ENCODE measurements at places on chromosomes 4 and X.

DNA sequence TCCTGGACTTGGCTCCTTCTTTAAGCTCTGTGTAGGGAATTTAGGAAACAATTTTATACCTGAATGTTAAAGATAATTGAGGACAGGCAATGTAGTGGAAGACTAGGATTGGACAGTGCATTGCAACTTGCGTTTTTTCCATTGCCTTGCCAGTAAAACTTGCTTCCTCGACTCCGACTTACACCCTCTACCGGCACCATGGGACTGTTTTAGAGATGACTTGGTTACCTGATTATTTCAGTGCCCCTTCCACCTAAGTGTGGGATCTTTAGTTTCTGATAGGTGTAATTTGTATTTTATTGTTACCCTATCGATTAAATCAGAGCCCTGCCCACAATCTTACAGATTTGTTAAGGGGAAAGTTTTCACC lies 1.2 kb downstream of the PRPS1 start:
- DNase-seq = no peak

GRCh38 chrX:25536307-25536970 lies 520.7 kb upstream of the ARX start:
- no peak for DNase-seq

GRCh38 chrX:115410731-115411428 lies 121.4 kb downstream of the LUZP4 start:
- DNase-seq = no peak

DNA sequence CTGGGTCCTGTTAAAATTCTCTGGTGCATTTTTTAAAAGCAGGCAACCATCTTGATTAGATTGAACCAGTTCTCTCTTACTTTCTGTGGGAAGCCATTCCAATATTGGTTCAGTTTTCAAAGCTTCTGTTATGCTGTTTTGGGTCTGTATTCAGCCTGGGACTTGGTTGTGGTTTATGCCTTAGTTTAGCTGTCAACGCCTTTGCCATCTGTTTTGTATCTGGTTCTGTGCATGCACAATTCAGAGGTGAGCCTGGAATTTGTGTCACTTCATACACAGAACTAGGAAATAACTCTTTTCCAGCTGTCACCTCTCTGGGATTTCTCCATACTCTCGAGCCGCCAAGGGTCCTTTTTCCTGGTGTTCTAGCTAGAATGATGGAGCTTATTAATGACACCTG lies 46.2 kb downstream of the STAP1 start:
- no peak for DNase-seq

GRCh38 chrX:6674734-6675133 lies 139.8 kb upstream of the VCX3A start:
- no peak for DNase-seq

- no peak for DNase-seq
Measured at GRCh38 chr4:180106122-180106521, 2137.1 kb upstream of the TENM3 start.

GRCh38 chr4:138646383-138646782 lies 369.2 kb upstream of the NOCT start:
- no peak for DNase-seq

GRCh38 chr4:138110815-138111214 lies 131.3 kb downstream of the SLC7A11 start:
- DNase-seq = no peak

- DNase-seq = no peak
Measured at GRCh38 chr4:133390198-133390855, 241.2 kb downstream of the PCDH10 start.

DNA sequence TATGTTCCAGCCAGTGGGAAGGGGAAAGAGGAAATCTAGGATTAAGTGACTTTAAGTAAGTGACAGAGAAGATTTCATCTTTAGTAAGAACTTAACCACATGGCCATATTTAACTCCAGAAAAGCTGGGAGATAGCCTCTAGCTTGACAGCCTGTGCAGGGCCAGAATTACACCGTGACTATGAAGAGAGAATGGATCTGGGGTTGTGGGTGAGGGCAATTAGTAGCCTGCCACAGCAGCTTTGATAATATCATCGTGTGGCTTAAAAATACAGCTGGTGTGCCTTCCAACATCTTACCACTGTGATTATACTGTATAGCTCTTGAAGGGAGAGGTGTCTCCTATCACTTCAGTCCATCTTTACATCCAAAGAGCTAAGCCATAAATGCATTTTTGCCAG lies 57.6 kb upstream of the TBC1D9 start:
- DNase-seq = no peak

- no peak for DNase-seq
Measured at GRCh38 chr4:81974523-81974922, 399.3 kb downstream of the HNRNPD start.

GRCh38 chrX:149682956-149683947 lies 28.6 kb upstream of the MAGEA11 start:
- DNase-seq = no peak

- DNase-seq = no peak
Measured at GRCh38 chr4:52979821-52980590, 117.9 kb downstream of the RASL11B start.

GRCh38 chr4:3085948-3086670 lies 11.6 kb downstream of the HTT start:
- no peak for DNase-seq

- no peak for DNase-seq
Measured at GRCh38 chr4:139331185-139331584, 28.9 kb upstream of the NDUFC1 start.

- DNase-seq = no peak
Measured at GRCh38 chr4:117771647-117772337, 262.5 kb upstream of the NDST3 start.

- DNase-seq = no peak
Measured at GRCh38 chrX:17608888-17609287, 128.4 kb upstream of the SCML1 start.

- no peak for DNase-seq
Measured at GRCh38 chr4:88722276-88722780, 24.7 kb upstream of the NAP1L5 start.

DNA sequence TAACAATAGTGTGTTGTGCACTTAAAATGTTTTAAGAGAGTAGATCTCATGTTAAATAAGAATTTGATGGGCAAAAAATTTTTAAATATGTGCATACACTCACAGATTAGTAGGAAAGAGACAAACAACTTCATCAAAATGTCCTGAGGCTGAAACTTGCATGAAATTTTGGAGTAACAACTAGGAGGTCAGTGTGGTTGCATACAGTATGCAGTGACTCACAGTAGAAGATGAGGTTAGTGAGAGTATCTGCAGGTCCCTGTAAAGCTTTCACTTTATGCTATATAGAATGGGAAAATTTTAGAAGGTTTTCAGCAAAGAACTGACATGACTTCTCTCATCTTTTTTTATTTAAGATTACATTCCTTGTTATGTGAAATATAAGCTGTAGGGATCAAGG lies 453.1 kb upstream of the KLHL4 start:
- DNase-seq = no peak

DNA sequence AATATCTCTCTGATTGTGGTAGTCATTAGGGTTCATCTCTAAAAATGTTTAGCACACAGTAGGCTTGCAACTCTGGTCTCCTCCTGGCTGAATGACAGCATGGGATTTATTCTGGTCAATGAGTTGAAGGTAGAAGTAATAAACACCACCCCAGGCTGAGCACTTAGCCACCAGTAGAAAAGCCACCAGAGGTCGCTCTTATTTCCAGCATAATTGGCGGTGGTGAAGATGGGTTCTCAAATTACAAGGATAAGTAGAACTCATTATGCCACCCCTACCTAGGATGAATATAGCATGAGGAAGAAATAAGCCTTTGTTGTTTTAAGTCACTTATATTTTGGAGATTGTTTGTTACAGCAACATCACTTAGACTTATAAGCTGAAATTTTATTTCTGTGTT lies 302.7 kb downstream of the GPM6A start:
- no peak for DNase-seq

GRCh38 chr4:174702979-174703478 lies 126.0 kb downstream of the GLRA3 start:
- no peak for DNase-seq

GRCh38 chr4:87192145-87192919 lies 28.1 kb downstream of the KLHL8 start:
- no peak for DNase-seq

DNA sequence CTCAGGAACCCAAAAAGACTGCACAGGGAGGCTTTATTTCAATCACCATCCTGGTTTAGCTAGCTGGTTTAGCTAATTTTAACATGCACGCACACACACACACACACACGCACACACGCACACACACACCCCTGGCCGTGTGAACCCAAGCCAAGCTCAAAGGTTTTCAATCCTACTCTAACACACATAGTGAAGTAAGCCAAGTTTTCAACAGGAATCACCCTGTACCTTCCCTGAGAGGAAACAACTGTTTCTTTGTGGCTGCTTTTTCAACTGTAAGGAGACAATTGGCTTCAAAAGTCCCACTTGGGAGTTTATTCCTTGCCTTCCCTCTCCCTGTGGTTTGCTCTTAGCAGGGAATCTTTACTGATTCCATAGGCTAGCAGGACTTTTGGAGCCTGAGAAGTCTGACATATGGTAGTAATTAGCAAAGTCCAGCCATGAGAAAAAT lies 98.9 kb upstream of the BMP3 start:
- DNase-seq = no peak

GRCh38 chr4:136865526-136865925 lies 666.8 kb downstream of the PCDH18 start:
- no peak for DNase-seq

- no peak for DNase-seq
Measured at GRCh38 chr4:65007841-65008439, 598.7 kb upstream of the TECRL start.

DNA sequence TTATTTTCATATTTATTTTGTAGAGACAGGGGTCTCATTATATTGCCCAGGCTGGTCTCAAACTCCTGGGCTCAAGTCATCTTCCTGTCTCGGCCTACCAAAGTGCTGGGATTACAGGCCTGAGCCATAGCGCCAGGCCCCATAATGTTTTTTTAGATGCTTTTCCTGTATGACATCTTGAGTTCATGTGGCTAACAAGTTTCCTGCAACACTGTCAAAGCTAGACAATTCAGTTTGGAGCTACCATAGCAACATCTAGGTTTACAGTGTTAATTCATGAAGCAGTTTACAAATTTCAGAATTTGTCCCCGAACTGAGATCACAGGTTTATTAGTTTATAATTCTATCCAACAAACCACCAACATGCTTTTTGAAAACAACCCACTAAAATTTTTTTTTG lies 6.4 kb upstream of the IL13RA2 start:
- DNase-seq = no peak

GRCh38 chr4:182338063-182338462 lies 94.9 kb downstream of the TENM3 start:
- DNase-seq = no peak

DNA sequence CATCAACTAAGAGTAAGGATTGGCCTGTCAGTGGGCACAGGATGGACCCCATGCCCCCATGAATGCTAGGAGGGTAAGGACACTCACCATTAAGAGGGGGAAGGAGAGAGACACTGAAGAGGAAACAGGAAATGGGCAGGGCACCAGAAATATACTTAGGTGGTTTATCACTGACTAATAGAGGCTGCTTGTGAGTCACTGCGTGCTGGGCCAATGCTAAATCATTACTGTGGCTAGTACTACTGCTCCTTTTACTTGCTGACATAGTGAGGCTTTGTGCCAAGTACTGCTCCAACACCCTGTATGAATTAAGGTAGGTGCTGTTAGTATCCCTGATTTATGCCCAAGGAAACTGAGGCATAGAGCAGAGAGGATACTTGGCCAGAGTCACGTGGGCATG lies 130.4 kb upstream of the FRMPD4 start:
- no peak for DNase-seq

DNA sequence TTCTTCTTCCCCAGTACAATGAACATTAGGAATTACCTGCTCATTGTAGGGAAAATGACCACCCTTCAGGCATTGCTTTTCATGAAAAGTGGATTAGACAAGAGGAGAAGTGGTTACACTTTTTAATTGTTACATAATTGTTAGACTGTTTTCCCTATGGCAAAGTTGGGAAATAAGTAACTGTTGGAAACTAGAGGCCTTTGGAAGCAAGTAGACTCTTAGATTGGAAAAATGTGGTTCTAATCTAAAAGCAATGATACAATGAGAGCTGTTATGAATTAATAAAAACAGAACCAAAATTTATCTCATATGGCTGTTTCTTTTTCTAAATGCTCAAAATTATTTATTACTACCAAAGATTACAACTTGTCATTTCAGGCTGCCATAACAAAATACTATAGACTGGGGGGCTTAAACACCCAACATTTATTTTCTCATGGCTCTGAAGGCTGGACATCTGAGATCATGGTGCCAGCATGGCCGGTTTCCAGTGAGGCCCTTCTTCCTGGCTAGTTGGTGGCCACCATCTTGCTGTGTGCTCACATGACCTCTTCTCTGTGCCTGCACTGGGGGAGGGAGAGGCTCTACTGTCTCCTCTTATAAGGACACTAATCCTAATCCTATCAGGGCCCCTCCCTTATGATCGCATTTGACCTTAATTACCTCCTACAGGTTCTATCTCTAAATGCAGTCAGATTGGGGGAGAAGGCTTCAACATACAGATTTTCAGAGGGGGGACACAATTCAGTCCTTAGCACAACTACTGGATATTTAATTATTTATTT lies 12.5 kb downstream of the CC2D2A start:
- no peak for DNase-seq

GRCh38 chr4:23097251-23097650 lies 404.5 kb downstream of the GBA3 start:
- DNase-seq = no peak

DNA sequence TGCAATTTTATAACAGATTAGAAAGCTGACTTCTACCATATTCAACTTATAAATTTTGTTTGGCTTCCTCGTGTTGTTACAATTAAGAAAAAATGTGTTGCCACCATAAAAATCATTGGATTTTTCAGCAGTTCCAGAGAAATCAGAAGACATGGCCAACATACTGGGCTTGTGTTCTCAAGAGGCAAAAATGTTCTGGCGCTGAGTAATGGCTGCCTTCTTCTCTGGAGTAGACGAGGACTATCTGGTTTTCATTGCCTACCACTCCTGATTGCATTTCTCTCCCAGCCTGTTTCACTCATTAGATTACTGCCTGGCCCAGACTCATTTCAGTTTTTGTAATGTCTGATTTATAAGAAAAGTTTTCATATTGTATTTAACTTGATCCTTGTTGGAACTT lies 122.3 kb downstream of the ARHGAP10 start:
- no peak for DNase-seq

GRCh38 chrX:37817176-37817575 lies 30.2 kb downstream of the DYNLT3 start:
- no peak for DNase-seq

DNA sequence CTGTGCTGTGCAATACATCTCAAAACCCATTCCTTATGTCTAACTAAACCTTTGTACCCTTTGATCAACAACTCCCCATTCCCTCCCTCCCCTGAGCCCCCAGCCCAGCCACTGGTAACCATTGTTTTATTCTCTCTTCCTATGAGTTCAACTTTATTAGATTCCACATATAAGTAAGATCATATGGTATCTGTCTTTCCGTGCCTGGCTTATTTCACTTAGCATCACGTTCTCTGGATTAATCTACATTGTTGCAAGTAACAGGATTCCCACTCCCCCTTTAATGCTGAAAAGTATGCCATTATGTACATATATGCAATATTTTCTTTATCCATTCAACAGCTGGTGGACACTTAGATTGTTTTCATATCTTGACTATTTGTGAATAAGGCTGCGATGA lies 119.4 kb downstream of the RNF150 start:
- no peak for DNase-seq
